ENCODE measurements at places on chromosomes 4 and X. TPM values are rescaled to one million over a fixed set of nuclear protein-coding genes. Genes with fewer than 3 reads are reported as not detected.
A peak's percentile ranks its signal among the peaks of the same experiment; 100 is the strongest.

Gene GLRB
- total RNA-seq, result 3.9 TPM

Gene MEPE
- not detected for total RNA-seq

- DNase-seq, result no peak
These were observed 16.8 kb downstream of the AFF2 start for GRCh38 chrX:148517176-148517575.

DNA sequence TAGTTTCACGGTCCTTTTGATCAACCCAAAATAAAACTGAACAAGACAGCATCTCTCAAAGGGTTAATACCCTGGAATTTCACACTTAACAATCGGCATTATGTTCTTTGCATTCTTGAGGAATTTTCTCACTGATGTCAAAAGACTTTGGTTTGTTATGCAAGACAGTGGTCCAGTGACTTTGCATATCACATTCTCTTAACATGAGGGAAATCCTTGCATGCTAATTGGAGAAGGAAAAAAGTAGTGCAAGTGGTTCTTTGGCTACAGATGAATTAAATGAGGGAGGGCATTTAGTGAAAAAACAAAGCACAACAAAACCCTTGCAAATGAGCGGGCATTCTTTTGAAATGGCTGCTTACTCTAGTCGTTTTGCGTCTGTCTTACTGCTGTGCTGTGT is 105.1 kb upstream of the LIMCH1 start:
- DNase-seq, result peak; percentile 8

Gene USP11
- 50.5 TPM for total RNA-seq

Gene MSL3
- total RNA-seq, result 22.2 TPM

- DNase-seq, result no peak
These were observed 61.2 kb downstream of the ENOX2 start for GRCh38 chrX:130841776-130842175.

- peak; percentile 28 for DNase-seq
These were observed 36.0 kb downstream of the TRIML1 start for GRCh38 chr4:188175288-188175687.

Gene HHIP
- total RNA-seq, result 8.6 TPM

GRCh38 chrX:150229030-150229429 is 134.1 kb upstream of the MAMLD1 start:
- no peak for DNase-seq

GRCh38 chrX:68821616-68822015 is 7.2 kb upstream of the EFNB1 start:
- no peak for DNase-seq

DNA sequence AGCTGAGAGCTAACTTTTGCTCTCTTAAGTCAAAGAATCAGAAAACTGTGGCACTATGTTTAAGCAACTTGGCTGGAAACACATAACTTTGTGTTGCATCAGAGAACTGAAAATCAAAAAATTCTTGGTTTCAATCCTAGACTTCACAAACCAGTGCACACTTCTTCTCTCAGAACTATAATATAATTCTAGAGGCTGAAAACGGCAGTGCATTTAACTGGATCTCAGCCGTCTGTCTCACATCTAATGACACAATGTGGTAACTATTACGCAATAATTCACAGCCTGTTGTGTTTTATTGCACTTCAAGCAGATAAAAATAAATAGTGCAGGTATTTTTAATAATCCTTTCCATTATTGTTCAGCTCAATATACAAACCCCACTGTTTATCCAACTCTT is 260.6 kb upstream of the DIAPH2 start:
- DNase-seq, result no peak

GRCh38 chrX:53286171-53286570 is 4.8 kb upstream of the IQSEC2 start:
- DNase-seq, result no peak

- no peak for DNase-seq
These were observed 375.4 kb upstream of the PITX2 start for GRCh38 chr4:110998320-110998719.

DNA sequence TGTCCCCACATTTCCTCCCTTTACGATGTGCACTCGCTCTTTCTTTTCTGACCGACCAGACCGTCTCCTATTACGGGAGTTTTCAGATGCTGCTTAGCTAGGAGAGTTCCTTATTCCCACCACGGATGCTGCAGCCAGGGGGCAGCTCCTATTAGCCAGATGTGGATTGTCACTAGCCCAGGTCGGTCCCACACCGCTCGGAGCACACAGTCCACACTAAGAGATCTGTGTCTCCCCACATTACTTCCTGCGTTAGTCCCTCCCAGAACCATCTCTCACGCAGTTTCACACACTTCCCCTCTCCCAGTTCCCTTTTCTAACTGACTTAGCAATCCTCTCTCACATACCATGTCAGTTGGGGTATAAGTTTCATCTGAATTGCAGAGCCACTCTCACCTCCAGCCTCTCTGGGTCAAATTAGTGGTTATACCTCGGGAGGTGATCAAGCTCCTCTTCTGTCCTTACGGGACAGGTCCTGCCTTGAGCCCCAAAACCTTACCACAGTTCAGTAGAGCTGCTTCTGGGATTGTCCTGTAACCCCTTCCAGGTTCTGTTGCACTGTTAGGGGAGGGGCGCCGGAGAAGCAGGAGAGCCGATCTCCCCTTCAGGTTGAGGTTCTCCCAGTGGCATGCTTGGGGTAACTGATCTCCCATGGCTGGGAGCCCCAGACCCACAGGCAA is 28.2 kb downstream of the SULT1E1 start:
- DNase-seq, result no peak

- peak; percentile 48 for DNase-seq
These were observed 191.2 kb upstream of the LNX1 start for GRCh38 chr4:53782458-53782845.

- no peak for DNase-seq
These were observed at the start of gene RAB33A for GRCh38 chrX:130171446-130172126. RAB33A (plus strand) TSS chrX:130171962; CDS start chrX:130172063, 101 bp downstream.

DNA sequence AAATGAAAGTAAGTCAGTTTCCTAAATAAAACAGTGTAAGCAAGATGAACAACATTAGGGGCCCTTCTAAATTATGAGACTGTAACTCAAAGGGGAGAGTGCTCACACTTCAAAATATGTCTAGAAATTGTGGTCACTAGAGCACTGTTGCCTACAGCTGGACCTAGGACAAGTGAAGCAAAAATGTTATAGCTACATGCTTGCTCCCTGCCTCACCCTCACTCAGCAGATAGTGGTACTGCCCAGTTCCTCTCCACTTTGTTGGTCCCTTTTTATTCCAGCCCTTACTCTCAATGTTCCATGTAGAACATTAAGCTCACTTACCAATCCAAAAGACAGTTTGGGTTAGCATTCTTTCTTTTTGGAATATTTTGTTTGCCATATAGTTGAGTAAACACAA is 147.3 kb downstream of the GRIA3 start:
- DNase-seq, result no peak

DNA sequence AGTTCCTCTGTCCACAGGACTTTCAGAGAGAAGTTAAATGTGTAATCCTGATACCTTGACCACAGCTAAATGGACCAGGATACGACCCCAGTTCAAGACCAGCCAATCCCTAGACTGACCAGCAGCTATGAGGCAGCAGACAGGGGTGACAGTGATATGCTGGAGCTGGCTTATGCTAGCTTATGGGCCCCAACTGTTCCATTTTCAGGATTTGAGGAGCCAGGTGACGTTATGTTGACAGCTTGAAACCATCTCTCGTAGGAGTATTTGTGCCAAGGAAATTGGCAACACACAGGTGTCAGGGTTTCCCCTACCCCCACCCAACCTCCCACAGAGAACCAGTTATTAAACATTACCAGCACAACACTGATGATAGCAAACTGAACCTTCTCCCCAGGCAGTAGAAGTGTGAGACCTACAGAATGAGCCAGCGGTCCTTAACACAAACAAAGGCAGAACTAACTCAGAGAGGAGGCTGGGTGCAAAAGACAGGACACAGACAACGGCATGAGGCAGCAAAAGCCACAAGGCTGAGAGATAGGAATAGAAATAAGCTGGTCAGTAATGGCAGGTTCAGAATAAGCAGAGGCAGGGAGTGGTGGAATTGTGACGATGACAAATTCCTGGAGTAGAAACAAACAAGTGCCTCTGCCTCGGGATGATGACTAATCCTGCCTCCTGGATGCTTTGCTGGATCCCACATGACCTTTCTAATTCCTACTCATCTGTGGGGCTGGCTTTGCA is 85.6 kb upstream of the CPEB2 start:
- DNase-seq, result peak; percentile 84

GRCh38 chr4:84738622-84739021 is 155.7 kb downstream of the CDS1 start:
- DNase-seq, result no peak

DNA sequence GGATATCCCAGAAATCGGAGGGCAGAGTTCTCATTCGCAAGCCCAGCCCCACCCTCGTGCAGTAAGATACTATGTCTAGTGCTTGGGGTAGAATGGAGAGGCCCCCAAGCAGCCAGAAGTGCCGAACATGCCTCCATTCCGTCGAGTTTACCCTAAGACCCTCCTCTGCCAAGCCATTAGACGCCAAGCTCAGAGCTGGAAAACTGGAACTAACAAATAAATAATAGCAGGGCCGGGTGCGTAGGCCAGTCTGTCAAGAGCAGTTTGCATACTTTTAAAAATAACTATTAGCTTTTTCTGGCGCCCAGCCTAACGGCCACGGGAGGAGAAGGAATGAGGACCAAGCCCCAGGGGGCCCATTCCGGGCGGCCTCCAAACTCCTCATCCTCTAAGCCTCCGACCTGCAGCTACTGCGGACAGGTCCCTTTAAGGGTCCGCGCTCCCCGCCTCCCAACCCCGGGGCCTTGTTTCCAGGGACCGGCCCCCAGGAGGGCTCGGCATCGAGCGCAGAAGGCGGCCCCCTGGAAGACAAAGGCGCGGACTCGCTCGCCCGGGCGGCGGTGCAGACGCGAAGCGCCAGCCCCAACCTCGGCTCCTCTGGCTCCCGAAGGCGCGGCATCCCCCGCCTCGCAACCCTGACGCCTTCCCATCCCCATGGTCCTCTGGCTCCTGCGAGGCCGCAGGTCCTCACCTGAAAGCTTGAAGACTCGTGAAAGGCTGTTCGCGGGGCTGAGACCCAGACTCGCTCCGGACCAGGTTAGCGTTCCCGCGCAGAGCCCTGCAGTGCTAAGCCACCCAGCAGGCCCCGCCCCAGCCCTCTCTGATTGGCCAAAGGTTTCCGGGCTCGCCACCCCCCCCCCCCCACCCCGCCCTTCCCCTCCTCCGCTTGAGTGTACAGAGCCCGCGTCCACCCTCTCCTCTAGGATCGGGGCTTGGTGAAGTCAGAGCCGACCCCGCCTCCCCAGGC is at the start of gene TMSB15A:
TSS of gene TMSB15A (minus strand) at position 765 of the 967 bp plus-strand sequence.
- DNase-seq, result peak; percentile 28

DNA sequence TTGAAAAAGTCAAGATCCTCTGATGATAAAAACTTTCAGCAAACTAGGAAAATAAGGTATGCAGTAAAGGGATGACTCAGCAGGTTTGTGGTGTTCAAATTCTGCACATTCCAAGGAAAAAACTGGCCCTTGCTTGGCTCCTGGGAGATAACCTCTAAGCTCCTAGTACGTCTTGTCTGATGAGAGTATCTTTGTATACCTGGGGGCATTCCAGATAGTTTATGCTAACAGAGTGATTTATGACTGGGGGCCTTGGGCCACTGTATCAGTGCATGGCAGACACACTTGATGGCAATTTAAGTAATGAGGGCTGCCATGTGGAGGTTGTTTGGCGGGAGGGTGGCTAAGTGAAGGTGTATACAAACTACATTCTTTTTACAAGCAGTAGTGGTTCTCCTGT is 56.9 kb downstream of the NSG1 start:
- peak; percentile 65 for DNase-seq

DNA sequence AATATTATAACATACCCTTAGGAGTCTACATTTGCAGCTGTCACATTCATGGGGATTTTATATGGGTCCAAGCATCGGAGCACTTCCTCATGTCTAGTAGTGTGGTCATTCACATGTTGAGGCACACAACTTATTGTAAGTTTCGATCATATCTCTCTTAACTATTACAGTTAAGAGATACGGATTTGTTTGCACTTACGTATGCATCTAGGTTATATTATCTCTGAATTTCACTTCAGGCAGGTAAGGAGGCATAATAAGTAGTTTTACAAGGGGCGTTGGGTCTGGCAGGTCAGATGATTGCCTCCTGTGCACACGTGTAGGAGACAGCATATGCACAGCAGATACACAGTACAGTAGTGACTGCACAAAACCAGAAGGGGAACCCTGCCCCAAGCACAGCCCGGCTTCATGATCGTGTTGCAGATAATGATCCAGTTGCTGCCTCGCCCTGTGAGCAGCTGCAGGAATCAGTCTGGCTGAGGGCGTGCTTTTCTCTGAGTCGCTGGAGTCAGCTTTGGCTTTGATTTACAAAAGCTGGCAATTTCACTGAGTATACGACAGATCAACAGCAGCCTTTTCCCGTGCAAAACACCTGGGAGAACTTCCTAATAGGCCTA is 302.9 kb upstream of the GATB start:
- no peak for DNase-seq

Gene CXCL11
- under 0.01 TPM for total RNA-seq

DNA sequence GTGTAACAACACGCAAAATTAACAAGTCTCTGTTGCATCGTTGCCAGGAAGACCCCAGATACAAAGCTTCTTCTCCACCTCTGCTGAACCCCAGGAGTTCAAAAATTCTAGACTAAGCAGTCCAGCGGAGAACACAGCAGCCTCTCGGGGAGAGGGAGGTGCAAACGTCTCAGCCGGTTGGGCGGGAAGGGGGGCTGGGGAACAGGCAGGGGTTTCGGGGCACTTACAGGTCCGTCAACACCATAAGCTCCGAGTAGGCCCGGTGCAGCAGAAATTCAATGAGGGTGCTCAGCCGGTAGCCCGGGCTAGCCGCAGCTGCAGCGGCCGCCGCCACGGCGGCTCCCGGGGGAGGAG is 394 bp downstream of the MED14 start:
- DNase-seq, result no peak

Gene SPARCL1
- total RNA-seq, result not detected

All from IMR-90 (cell line).